ENCODE measurements at places on chromosomes 5 and 9.

GRCh38 chr9:118318770-118319431 lies 614.7 kb downstream of the TLR4 start:
- no peak for DNase-seq

GRCh38 chr5:147336876-147337275 lies 102.0 kb downstream of the STK32A start:
- DNase-seq: peak; percentile 46

DNA sequence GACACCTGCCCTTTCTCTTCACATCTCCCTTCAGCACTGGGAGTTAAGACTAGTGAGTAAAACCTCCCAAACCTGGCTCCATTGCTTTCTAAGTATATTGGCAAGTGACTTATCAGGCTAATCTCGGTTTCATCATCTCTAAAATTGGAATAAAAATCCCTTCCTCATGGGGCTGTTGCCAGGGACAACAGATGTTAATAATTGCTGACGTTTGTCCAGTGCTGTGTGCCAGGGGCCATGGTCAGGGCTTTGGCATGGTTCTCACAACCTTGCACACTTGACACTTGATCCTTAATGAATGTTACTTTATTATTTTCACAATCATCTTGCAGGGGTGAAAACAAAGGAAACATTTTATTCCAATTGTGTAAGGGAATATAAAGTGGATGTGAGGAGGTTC lies 1262.0 kb upstream of the WWC1 start:
- no peak for DNase-seq

DNA sequence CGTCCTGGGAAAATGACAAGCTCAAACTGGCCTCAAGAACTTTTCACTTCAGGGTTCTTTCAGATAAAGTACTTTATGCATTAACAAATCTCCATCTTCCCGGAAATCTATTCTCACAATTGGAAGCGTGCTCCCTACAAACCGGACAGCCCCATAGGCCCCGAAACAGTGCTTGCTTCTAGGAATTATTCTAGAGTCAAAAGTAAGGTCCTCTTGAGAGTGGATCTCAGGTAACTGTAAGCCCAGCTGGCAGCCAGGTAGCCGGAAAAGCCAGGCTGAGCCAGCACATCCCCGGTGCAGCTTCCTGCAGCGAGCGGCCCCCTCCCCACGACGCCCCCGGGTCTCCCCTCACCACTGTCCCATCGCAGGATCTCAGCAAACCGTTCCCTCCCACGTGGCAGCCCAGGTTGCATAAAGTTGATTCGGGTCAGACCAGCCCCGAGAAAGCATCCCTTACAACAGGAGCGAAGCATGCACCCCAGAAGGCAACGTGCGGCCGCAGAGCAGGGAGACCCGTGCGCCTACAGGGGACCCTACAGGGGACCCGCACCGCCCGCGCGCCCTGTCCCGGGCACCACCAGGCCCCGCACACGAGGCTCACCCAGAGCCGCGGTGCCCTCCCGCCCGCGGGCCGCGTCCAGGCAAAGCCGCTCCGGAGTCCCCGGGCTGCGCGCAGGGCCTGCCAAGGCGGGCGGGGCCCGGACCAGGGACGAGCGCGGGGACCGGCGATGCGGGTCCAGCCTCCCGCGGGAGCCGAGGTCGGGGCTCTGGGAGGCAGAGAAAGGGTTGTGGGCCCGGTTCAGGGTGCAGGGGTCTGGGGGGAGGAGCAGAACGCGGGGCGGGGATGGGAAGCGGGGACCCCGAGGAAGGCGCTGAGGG lies 920 bp downstream of the LPCAT1 start:
- DNase-seq: peak; percentile 21

DNA sequence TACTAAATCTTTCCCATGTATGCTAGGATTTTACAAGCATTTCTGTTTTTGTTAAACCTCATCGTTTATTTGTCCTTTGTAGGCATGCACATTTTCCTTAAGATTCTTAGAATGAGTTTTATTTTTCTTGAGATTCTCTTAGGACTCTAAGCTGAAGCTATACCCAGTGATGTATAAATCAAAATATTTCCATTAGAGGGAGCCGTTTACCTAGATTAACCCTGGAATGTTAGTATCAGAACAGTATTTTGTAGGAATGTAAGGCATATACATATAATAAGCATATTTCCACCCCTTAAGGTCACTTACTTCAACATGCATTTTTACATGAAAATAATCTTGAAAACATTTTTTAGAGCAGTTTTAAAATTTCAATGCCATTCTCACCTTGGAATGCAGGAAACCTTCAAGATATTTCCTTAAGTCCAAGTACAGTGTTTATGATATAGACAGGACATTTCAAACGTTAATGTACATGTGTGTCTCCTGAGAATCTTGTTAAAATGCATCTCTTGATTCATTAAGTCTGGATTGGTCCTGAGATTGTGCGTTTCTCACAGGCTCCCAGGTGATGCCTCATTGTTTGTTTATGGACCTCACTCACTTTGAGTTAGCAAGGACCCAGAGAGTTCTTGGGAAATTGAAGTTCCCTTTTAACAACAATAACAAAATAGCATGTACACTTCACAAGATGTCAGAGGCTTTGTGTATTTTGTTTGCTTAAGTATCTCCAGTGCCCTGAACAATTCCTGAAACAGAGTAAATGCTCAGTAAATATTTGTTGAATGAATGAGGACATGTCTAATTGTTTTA lies 34.9 kb upstream of the FCHO2 start:
- DNase-seq: peak; percentile 44

- peak; percentile 56 for DNase-seq
Observed at GRCh38 chr5:87411973-87412629, 629 bp downstream of the CCNH start.

- DNase-seq: peak; percentile 87
Observed at GRCh38 chr5:78809444-78809843, 160.9 kb upstream of the LHFPL2 start.

DNA sequence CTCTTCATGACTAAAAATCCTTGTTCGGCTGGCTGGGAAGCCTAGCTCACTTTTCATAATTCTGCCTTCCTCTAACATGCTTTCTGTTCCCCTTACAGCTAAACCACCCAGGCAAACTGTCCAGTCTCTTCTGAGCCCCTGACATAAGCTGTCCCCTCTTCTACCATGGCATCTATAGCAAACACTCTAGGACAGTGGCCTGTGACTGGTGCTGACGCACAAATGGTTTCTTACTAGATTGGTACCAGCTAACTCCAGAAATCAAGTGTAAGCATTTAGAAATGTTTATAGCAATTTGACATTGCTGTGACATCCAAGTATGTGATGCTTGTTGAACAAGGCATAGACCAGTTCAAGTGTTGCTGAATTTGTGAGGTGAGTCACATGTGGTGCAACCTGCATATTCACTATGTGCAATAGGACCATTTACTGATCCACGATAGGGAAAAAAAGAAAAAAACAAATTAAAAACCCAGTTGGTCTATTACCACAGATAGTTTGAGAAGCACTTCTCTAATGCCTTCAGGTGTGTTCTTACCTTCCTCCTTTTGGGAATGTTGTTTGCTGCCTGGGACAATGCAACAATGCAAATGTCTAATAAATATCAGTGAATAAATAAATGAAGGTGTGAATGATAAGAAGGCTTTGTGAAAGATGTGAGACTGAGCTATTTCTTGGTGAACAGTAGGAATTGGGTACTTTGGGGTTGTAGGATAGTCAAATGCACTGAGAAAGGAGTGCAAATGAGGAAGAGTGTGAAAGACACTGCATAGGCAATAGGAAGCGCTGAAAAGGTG lies 22.4 kb downstream of the ELOVL7 start:
- no peak for DNase-seq

DNA sequence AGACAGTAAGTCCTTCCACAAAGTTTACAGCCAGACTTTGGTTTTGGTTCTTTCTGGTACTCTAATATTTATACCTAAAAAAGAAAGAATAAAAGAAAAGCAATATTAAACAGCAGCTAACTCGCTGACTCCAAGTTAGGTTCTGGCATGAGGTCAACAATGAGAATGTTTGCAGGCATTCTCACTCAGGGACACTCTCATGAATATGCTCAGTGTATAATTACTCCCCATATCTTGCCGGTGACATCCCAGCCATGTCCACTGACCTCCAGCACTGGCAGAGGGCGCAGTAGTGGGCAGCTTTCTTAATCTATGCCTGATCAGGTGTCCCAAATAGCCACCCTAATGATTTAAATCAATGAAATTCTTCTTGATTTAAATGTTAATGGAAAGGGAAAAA lies 151.5 kb downstream of the BNC2 start:
- no peak for DNase-seq

DNA sequence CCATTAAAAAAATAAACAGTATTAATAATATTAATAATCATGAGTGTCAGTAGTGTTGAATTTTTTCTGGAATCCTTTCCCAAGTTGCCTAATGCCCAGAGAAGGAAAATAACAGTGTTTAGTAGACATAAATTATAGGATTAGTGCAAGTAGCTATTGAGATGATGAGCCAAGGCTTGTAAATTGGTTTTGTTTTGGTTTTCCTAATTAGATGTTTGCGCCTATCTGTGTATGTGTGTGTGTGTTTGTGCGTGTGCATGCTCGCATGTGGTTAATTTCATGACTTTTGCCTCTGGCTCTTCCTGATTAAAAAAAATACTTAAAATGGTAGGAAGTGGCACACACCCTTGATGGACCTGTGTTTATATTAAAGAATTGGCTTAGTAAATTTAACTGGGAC lies 55.4 kb downstream of the FXN start:
- no peak for DNase-seq

- no peak for DNase-seq
Observed at GRCh38 chr5:88092358-88092757, 176.3 kb downstream of the TMEM161B start.

DNA sequence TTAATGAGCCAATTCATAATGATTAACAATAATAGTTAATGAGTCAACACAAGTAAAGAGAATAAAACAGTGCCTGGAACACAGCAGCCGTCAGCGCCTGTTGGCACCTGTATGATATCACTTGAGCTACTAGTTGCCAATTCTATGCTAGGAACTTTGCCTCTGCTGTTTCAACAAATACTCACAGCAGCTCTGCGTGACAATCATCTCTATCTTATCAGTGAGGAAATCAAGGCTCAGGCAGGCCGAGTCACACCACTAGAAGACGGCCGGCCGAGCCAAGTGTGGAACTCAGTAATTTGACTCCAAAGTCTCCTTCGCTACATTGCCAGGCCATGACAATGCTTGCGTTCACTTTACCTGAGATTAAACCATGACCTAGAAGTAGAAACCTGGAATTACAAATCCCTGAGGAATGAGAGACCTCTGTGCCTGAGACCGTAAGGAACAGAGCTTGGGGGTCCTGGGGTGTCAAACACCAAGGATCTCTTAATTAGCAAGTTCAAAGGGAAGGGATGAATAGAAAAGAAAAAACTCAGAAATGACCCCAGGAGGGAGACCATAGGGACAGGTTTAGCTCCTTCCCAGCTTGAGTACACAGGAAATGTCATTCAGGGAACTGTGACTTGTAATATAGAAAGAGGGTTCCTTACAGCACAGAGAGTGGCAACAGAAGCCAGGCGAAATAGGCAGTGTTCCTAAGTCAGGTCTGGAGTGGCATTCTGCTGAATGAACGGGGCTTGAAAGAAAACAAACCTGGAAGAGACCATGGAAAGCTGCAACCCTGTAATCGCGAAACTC lies 109.1 kb downstream of the SUSD1 start:
- DNase-seq: no peak

GRCh38 chr9:120394058-120394669 lies 185.8 kb downstream of the CDK5RAP2 start:
- no peak for DNase-seq

GRCh38 chr5:179268966-179269693 lies 76.1 kb downstream of the ADAMTS2 start:
- DNase-seq: no peak

GRCh38 chr9:91882627-91883026 lies 67.4 kb downstream of the ROR2 start:
- no peak for DNase-seq

DNA sequence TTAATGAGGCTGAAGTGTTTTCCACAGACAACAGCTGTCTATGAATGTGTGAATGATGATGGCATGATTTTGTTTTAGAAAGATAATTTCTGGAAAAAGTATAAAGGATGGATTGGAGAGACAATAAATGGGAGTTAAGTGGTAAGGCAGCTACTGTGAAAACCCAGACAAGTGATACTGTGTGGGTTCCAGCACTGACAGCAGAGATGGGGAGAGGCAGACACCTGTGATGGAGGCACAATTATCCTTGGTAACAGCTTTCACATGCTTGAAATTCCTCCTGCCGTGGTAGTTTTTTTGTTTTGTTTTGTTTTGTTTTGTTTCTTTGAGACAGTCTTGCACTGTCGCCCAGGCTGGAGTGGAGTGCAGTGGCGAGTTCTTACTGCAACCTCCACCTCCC lies 189.3 kb downstream of the DEPDC1B start:
- DNase-seq: peak; percentile 47

DNA sequence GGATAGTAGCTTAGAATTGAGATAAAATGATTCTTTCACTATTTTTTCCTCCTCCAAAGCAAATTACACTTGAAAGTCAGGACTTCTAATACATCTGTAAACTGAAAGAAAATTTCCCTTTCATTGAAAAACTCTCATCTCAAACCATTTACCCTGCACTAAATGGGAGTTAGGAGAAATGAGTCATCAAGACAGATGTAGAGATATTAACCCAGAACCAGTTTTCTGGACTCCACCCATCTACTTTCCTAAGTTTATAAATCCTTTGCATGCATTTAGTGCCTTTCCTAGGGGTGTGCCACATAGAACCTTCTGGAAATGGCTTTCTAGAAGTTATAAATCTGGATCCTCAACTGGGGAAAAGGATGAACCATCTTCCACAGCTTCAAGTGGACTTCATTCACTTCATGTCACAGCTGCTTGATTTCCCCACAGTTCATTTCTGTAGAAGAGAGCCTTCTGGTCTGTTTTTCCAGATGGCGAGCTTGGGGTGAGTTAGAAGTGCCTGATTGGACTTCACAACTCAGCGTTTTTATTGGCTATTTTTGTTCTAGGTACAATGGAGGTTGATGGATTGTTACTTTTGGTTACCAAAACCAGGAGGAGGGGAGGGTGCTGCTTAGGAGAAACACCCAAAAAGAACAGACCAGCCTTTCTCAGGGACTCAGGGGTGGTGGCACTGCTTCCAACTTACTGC lies 72.5 kb upstream of the GPR151 start:
- no peak for DNase-seq

- peak; percentile 66 for DNase-seq
Observed at GRCh38 chr9:69976152-69976551, 67.5 kb upstream of the MAMDC2 start.

DNA sequence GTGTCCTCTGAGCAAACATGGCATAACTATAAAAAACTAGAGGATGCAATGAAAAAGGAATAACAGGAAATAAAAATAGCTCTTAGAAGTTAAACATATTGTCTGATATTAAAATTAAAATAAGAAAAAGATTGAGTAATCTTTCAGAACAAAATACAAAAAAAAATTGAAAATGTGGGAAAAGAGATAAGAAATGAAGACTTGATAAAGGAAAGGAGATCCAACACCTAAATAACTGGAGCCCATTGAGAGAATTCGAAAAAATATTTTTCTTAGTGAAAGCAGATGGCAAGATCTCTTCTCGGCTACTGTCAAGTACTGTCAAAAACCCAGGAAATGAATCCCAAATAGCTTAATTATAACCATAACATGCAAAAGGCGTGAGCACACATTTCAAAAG lies 24.9 kb downstream of the LIFR start:
- DNase-seq: no peak

Measured in tongue (tissue), 3 donors.